ENCODE measurements at places on chromosomes 2 and 18.

DNA sequence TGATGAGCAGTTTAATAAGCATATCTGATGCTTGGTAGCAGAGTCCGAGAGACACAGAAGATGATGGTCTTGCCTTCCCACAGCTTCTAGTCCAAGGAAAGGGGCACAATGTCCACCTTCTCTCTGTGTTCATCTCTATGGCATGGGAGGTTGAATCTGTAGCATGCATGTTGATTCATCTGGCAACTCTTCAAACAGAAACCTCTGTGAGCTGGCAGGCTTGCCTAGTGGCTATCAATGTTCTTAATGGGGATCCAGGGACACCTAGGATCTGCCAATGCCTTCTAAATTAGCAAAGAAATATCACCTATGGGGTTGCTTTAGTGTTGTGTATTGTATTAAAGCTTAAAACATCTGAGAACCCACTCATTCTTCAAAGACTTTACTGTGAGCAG lies 170.8 kb downstream of the INO80D start:
- no peak for DNase-seq

- DNase-seq = no peak
Measured at GRCh38 chr2:192195548-192196418, 1.1 kb upstream of the TMEFF2 start.

- no peak for DNase-seq
Measured at GRCh38 chr2:228615496-228615895, 434.0 kb upstream of the SPHKAP start.

GRCh38 chr2:43165378-43166069 lies 60.9 kb downstream of the ZFP36L2 start:
- no peak for DNase-seq

DNA sequence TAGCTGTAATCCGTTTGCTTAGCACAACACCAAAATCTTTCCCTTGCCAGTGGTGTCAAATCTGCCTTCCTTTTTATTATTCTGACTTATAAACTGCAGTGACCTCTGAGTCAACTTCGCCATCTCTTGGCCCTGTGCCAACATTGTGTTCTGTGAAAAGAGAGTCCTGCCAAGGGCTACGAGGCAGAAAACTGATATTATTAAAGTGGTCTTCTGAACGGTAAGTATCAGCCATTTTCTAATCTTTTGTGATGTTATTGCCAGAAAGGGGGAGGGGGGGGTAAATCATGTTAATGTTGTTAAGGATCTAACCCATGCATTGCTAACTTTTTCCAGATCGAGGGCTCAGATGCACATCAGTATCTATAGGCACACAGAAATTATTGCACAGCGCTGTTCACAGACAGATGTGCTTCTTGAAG lies 121.5 kb upstream of the LTBP1 start:
- DNase-seq = no peak

GRCh38 chr18:11269257-11269656 lies 119.9 kb upstream of the PIEZO2 start:
- no peak for DNase-seq

DNA sequence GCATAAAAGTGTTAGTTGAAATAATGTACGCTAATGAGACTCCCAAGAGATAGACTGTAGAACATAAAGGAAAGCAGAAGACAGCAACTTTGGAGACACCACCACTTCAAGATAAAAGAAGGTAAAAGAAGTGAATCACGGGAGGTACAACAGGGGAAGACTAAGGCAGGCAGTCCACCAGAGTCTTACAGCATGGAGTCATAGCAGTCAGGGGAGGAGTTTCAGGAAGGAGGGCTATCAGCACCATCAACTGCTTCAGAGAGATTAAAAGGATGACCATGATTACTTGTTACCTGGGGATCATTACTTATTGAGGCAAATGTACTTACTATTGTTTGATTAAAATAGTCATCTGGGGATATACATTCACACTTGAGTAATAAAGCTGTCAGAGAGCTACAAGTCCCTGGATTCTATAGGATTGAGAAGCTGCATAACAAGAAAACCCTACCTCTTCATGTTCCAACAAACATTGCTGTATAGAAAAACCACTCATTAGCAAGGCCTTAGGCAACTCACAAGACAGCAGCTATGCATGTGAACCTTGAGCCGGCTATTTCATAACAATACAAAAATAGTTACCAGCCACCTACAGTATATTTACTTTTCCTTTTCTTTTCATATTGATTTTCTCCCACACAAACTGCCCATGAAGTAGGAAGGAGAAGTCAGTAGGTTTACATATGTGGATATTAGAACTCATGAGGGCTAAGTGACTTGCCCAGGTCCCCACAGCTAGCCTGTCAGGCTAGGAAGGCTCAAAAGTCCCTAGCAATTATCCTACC lies 101.7 kb downstream of the PDE11A start:
- DNase-seq = no peak

GRCh38 chr2:131023758-131024157 lies 69.5 kb downstream of the FAM168B start:
- DNase-seq = no peak

DNA sequence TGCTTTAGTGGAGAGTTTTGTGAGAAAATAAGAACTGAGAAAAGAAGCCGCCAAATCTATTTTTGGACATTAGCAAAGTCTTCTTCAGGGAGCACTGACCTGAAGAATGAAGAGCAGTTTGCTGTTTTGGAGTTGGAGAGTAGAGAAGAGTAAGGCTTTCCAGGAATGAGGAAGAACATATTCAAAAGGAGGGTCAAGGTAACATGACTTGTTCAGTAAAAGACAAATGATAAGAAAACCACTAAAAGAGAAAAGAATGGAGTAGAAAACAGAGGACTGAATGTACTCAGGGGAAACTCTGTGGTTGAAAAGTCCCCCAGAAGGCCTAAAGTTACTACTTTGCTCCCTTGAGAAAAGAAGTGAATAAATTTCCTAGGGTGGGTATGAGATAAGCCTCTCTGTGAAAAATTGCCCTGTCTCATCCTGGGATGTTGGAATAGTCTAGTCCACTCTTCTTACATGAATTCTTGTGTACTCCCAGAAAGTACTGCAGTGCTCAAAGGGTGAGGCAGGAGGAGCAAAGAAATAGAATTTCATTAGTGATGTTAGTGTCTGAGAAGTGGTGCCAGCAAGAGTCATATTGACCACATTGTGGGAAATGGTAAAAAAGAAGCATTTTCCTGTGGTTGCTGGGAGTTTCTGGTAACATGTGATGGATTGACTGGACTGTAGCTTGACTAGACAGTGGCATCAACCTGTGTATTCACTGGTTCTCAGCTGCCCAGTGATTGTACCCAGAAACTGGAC lies 27.8 kb downstream of the MBD5 start:
- no peak for DNase-seq

DNA sequence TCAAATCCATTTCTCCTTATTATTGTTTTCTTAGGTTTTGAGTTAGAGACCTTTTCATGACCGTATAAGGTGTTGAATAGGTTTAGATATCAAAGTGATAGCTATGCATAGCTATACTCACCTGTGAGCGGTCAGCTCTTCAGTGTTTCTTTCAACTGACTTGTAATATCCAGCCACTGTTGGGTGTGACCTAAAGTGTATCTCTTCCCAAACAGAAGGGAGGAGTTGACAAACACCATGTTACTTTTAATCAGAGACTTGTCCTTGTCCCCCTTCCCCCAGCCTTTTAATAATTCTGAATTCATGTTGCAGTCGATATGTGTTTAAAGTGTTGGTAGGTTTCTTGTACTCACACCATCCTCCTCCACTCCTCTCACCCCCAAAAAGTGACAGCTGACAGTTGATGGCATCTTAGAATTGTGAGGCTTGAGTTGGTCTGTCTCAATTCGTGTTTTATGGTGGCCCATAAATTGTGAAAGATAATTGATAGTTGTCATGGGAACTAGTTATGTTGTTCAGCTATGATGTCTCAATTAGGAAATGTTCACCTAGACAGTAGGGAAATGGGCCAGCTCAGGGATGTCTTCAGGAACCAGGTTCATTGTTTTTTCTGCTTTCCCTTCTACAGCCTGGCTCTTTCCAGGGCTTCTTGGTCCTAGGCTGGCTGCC lies 12.0 kb downstream of the NEDD4L start:
- DNase-seq = no peak

GRCh38 chr18:9679125-9679524 lies 29.0 kb upstream of the RAB31 start:
- DNase-seq = no peak

- DNase-seq = no peak
Measured at GRCh38 chr18:48874701-48875162, 76.0 kb downstream of the SMAD7 start.

- DNase-seq = no peak
Measured at GRCh38 chr18:44195394-44196140, 485.1 kb upstream of the SETBP1 start.

DNA sequence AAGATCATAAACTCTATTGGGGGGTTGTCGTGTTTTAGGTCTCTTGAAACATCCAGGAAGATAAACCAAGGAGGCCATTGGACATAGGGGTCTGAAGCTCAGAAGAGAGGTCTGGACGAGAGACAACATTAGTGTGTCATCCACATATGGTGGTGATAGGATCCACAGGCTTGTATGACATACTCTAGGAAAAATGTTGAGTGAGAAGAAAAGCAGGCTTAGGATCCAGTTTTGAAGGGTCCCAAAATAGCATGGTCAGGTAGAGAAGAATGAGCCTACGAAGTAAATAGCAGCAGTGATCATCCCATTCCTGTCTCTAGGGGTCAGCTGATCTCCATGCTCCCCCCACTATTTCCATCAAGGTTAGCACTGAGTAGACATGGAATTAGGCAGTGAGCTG lies 166.8 kb downstream of the ANKRD30B start:
- no peak for DNase-seq

GRCh38 chr2:64854773-64855237 lies 134.4 kb upstream of the SLC1A4 start:
- DNase-seq = no peak

DNA sequence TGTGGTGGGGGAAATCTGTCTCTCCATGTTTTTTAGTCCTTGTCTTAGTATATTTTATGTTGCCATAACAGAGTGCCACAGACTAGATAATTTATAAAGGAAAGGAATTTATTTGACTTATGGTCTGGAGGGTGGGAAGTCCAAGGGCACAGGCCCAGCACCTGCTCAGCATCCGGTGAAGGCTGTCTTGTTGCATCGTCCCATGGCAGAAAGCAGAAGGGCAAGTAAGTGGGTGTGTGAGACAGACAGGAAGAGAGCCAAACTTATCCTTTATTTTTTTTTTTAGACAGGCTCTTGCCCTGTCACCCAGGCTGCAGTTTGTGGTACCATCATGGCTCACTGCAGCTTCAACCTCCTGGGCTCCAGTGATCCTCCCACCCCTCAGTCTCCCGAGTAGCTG lies 98.1 kb downstream of the HS1BP3 start:
- DNase-seq = no peak

GRCh38 chr18:71441156-71441555 lies 1103.0 kb downstream of the CBLN2 start:
- no peak for DNase-seq

DNA sequence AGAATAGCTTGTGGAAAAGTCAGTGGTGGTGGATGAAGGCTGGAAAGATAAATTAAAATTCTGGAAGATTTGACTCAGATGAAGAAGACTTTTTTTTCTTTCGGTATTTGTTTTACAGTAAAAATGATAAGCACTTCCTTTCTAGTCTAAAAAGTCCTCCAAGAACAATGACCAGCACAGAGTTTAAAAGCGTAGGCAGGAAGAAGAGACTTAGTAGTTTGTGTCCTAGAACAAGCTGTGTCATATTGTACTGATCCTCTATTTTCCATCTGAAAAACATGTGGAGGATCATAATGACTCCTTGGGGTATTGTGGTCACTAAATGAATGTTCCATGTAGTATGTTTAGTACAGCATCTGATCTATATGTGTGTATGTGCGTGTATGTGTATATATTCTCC lies 132.4 kb upstream of the FSHR start:
- DNase-seq = no peak

DNA sequence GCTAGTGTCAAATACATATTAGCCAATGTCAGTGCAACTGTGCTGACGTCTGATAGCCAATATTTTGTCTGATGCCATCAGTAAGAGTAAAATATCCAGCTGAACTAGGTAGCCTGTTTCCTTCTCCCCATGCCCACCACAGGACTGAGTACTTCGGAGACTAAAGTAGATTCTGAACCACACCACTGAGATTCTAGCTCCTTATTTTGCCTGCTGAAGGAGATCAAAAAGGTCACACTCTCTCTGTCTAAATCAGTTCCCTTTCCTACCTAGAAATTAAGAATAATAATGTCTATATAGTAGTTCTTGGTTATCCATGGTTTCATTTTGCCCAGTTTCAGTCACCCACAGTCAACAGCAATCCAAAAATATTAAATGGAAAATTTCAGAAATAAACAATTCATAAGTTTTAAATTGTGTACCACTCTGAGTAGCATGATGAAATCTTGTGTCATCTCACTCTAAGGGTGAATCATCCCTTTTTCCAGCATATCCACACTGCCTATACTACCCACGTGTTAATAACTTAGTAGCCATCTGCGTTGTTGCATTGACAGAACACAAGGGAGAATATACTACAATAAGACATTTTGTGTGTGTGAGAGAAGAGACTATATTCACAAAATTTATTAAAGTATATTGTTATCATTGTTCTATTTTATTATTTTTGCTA lies 1043.3 kb upstream of the PIK3C3 start:
- DNase-seq = no peak

GRCh38 chr2:39080152-39080551 lies 40.7 kb downstream of the SOS1 start:
- no peak for DNase-seq

DNA sequence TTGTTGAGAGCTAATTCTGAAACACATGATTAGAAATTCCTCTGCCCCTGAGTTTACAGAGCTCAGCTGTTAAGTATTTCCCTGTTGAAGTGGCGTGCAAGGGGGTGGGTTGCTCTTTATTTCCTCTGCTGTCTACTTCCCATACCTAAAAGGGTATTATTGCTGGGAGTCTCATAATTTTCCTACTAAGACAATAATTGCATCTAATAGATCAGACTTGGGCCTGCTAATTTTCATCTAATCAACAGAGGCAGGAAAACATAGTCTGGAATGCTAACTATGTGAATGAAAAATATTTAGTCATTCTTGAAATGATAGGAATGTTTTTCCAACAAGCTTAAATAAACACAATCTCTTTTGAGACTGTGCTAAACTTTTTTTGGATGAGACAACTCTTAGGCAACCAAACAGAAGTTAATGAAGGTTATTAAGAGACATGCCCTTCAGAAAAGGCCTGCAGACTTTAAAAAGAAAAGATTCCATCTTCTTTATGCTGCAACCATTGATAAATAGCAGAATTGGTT lies 111.4 kb downstream of the FEZ2 start:
- DNase-seq = no peak

- DNase-seq = no peak
Measured at GRCh38 chr2:69628325-69629021, 15.1 kb downstream of the AAK1 start.

- DNase-seq = no peak
Measured at GRCh38 chr2:227789803-227790202, 23.8 kb upstream of the CCL20 start.

- no peak for DNase-seq
Measured at GRCh38 chr2:202034249-202035088, 814 bp downstream of the FZD7 start.

- no peak for DNase-seq
Measured at GRCh38 chr18:3675994-3676393, 226.0 kb downstream of the TGIF1 start.

- no peak for DNase-seq
Measured at GRCh38 chr2:205744074-205744591, 61.8 kb downstream of the NRP2 start.
